ENCODE measurements at places on chromosomes 12 and 14. TPM values are rescaled to one million over a fixed set of nuclear protein-coding genes. Genes with fewer than 3 reads are reported as not detected.

DNA sequence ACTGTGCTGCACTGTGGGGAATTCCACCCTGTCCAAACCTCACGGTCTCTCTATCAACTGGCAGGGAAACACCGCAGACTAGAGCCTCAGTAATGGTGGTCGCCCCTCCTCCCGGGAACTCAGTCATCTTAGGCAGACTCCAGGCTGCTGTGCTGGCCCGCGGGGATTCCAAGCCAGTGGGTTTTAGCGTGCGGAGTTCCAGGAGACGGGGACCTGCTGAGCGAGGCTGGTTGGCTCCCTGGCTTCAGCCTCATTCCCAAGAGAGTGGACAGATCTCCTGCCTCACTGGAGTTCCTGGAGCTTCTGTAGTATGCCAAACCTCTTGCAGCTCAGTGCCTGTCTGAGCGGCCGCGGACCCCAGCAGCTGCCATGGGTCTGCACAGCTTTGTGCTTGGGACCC lies 455.6 kb downstream of the CCDC91 start:
- DNase-seq, result no peak

- no peak for DNase-seq
Observed at GRCh38 chr14:104702106-104702505, 12.7 kb downstream of the INF2 start.

- no peak for DNase-seq
Observed at GRCh38 chr14:51262868-51263267, 22.8 kb downstream of the TMX1 start.

GRCh38 chr14:78022059-78022458 lies 148.1 kb upstream of the NRXN3 start:
- DNase-seq, result peak; percentile 71

GRCh38 chr14:53793790-53794505 lies 162.7 kb downstream of the BMP4 start:
- no peak for DNase-seq

DNA sequence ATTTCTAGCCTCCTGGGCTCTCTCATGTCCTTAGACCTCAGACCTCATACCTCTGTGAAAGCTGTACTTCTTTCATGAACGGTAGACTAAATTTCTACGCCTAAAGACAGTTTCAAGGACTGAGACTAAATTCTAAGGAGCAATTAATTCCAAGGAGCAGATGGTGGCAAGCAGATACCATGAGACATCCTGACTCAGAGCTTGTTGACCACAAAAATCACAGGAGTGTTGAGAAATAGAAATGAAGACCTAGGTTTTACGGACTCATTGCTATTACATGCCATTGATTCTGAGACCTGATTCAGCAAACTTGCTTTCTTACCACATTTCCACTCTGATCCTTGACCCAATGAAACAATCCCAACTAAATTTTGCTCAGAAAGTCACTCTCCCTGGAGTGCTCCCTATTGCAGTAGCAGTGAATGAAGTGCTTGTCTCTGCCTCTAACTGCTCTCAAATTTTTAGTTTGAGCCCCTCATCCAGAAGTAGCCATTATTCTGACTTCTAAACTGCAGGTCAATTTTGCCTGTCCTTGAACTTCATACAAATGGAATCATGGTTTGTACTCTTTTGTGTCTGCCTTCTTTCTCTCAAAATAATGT lies 52.0 kb downstream of the PEX5 start:
- no peak for DNase-seq

DNA sequence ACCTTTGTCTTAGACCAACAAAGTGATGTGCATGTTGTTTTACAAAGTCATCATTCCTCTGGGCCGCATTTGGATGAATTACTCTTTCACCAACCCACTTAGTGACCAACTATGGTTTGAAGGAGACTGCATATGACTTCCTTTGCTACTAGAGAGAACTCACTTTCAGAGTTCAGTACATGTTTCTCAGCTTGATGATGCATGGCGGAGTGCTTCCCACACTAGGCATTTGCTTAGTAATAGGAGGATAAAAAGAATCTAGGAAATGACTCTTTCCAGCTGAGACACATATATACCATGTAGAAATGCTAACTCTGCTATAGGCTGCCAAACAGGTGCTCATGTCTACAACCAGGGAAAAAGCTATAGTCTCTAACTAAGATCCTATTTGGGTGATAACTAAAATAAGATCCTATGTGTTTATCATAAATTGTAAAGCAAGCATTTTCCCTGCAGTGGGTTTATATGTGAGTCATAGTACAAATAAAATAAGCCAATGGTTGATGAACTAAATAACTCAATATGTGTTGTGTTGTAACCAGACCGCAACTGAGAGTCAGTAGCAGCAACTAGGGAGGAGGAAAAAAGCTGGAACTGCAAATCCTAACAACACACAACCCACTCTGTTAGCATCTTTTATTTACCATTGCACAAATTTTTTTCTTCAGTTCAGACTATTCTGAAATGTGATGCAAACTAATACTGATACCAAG lies 87.2 kb downstream of the TSPAN8 start:
- no peak for DNase-seq

- no peak for DNase-seq
Observed at GRCh38 chr12:131948166-131948712, 1.5 kb upstream of the EP400 start.

The SCNN1A gene
- 21.7 TPM for total RNA-seq

- no peak for DNase-seq
Observed at GRCh38 chr14:34851395-34851794, 23.8 kb downstream of the BAZ1A start.

GRCh38 chr12:118645219-118645618 lies 268.9 kb downstream of the SUDS3 start:
- peak; percentile 54 for DNase-seq

DNA sequence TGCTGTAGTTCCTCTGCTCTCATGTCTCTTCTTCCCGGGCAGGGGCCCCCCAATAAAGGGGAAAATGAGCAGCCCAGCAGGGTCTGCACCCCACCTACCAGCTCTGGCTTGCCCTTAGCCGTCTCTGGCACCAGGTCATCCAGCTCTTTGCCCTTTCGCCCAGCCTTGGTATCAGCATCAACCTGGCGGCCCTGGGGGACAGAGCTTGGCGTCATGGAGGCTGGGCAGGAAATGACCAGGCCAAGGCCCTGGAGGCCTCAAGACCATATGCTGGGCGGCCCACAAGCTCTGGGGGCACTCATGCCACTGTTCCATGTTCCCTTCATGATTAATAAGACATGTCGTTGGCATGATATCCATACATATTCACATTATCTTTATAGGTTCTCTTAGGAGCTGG lies 14.7 kb downstream of the MYL6 start:
- DNase-seq, result no peak

DNA sequence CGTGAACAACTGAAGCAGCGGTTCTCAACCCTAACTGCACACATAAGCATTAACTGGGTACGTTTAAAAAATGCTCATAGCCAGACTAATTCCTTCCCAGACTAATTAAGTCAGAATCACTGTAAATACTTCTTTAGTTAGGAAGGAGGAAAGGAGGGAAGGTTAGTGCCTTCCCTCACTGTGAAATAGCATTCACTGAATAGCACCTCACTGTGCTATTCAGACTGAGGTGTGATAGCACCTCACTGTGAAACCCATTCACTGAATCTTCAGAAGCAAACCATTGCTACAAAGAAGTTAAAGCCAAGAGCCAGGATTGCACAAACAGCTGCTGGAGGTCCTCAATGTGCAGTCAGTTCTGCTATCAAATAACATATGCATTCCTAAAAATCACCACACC lies 58.8 kb downstream of the RTN1 start:
- DNase-seq, result no peak

DNA sequence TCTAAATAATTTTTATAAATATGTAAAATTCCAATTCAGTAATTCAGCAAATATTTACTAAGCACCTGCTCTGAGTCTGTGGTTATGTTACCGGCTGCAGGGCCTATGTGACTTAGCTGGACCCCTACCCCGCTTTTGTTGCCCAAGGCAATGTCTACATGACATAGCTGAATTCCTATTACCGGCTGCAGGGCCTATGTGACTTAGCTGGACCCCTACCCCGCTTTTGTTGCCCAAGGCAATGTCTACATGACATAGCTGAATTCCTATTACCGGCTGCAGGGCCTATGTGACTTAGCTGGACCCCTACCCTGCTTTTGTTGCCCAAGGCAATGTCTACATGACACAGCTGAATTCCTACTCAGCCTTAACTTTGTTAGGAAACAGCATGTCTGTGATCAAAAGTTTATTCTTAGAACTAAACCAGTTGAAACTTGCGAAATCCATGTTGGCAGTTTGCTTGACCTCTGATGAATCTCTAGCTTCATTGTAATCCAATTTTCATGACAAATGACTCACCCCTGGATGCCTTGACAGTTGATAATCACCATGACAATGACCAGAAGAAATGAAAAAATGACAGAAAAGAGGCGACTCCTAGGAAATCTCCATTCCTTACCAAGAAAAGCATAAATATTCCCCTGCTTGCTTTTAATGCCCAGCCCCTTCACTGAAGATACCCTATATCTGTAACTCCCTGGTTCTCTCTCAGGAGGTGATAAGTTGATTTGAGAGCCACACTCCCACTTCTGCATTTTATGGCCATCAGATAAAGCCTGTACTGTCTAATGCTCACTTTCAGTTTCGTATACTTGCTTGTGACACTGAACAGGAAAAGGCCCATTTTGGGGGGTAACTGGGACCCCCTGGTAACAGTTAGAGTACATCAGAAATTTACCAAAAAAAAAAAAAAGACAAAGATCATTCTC lies 148.4 kb upstream of the SYT10 start:
- peak; percentile 39 for DNase-seq

The CLEC6A gene
- not detected for total RNA-seq

DNA sequence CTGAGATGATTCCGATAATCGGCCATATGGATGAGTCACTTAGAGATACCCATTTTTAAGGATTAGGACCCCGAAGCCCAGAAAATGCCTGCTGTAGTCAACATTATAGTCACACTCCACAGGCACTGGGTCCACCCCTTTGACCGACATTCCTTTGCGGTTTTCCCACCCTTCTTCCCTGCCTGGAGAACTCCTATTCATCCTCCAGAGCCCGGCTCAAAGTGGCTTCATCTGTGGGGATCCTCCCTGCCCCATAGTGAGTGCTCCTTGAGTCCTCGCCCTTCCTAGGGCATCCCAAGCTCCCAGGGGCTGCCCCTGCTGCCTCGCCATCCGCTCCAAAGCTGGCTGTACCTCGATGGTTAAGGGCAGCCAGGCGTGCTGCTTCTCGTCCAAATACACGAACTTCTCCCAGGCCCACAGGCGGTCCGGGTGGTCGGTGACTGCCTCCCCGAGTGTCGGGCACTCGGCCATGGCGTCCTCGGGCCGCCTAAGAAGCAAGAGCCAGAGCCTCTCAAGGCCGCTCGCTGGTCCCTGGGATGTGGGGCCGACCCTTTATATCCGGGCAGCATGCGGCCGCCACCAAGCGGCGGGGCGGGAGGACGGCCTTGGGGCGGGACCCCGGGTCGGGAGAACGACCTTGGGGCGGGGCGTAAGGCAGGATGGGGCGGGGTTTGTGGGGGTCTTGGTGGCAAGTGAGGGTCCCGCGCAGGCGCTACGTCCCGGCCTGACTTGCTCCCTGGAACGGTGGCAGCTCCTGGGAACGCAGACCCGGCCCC lies at the start of gene TCL1A:
TCL1A (minus strand) TSS at position 530 of the 776 bp plus-strand sequence; CDS start at position 471, 59 bp downstream.
- no peak for DNase-seq

DNA sequence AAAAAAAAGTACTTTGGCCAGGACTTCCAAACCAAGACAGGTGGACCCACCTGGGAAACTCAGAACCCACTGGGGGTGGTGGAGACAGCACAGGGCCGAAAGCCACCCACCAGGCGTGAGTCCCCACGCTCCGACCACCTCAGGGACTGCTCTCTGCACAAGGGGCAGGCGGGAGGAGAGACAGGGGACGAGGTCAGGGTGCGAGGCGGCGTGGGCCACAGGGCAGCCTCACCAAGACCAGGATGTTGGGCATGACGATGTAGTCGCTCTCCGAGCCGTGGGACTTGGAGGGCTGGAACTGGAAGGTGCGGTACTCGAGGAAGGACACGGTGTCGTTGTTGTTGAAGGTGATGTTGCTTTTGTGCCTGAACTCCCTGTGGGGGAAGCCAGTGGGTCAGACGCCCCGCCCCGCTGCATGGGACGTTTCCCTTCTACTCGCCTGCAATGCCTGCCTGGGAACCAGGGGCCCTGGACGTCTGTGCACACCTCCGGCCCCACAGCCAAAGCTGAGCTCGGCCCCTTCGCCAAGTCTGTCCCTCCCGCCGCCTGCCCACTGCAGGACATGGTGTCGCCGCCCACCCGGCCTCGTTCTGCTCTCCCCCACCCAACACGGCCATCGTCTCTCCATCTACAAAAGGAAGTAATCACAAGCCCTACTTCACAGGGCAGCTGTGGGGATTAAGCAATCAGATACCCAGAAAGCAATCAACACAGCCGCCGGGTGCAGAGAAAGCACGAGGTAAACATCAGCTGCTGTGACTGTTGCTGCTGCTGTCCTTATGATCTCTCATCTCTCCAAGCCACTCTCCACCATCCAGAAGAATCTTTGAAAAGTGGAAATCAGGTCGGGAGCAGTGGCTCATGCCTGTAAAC lies 48.7 kb downstream of the SCARB1 start:
- peak; percentile 33 for DNase-seq

- no peak for DNase-seq
Observed at GRCh38 chr12:124369827-124370378, 75.0 kb downstream of the RFLNA start.

DNA sequence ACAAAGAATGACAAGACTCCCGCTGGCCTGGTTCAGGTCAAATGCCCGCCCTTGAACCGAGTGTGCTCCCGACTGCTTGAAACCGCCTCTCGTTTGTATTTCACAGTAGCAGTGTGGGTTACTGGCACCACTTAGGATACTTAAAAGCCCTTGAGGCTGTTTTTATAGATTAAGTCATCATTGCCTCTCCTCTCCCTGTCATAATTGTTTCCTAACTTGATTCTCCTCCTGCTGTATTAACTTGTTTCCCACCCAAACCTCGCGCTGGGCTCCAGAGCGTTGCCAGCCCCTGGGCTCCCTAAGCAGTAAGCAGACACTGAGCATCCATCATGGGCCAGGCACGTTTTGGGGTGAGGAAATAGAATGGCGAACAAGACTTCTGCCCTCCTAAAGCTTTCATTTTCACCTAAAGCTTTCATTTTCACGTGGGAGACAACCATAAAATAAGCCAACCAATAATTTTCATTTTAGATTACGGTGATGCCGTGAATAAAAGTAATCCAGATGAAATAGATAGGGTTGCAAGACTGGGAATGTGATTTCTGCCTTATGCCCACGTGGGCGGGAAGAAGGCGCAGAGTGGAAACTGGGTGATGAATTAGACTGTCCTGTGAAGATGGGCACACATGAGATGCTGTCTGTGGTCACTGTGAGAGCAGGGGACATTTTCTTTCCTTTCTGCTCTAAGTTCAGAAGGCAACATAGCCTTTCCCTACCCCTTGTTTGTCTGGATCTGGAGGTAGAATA lies 97.5 kb downstream of the PPP2R5C start:
- DNase-seq, result no peak

The CRIP1 gene
- total RNA-seq, result 5.8 TPM

- no peak for DNase-seq
Observed at GRCh38 chr14:52703664-52704063, 3.3 kb upstream of the PSMC6 start.

DNA sequence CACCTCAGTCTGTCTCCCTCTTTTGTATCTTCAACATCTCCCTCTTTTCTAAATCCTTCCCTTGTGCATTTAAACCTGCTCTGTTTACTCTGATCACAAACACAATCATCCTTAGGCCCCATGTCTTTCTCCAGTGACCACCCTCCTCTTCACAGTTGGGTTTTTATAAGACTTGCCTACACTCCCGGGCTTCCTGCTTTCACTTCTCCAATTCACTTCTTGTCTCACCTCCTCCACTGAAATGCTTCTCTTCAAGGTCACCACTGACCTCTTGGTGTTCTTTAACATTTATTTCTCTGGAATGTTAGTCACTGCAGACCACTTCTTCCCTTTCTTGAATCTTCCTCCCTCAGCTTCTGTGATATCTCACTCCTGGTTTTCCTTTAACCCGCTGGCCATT lies 8.7 kb upstream of the SMCO2 start:
- no peak for DNase-seq

Measured in hepatocyte (in vitro differentiated cells).